Heart right ventricle (tissue), 16 donors: ENCODE measurements at places on chromosomes 4 and X. TPM values are rescaled to one million over a fixed set of nuclear protein-coding genes. Genes with fewer than 3 reads are reported as not detected.

- no peaks in the 10 kb centered on the region for H3K27me3 ChIP-seq
- peaks cover 40% of the 10 kb centered on the region for H3K36me3 ChIP-seq
- no peak overlapping the region for H3K27ac ChIP-seq
These were observed 17.5 kb downstream of the RFC1 start for GRCh38 chr4:39348371-39349315.

The SGMS2 gene
- total RNA-seq = 26.2 TPM

DNA sequence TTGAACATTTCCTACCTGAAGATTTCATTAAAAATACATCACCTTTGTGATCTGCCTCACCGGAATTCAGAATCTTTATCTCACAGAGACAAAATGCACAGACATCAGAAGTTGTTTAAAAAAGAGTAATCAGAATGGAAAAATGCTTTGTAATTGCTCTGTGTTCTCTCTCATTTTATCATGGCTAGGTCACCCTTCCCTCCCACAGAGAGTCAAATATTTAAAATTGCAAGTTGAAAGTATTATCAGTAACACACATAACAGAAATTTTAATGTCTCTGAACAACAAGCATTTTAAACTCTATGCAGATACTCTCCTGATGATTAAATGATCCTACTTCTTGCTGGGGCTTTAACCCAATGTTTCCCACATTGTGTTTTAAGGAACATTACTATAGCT, 362.0 kb downstream of the CBLL2 start:
- H3K36me3 ChIP-seq = no peaks in the 10 kb centered on the region
- H3K27ac ChIP-seq = no peak overlapping the region
- H3K4me3 ChIP-seq = no peak overlapping the region
- H3K27me3 ChIP-seq = no peaks in the 10 kb centered on the region
- H3K4me1 ChIP-seq = no peaks in the 10 kb centered on the region

DNA sequence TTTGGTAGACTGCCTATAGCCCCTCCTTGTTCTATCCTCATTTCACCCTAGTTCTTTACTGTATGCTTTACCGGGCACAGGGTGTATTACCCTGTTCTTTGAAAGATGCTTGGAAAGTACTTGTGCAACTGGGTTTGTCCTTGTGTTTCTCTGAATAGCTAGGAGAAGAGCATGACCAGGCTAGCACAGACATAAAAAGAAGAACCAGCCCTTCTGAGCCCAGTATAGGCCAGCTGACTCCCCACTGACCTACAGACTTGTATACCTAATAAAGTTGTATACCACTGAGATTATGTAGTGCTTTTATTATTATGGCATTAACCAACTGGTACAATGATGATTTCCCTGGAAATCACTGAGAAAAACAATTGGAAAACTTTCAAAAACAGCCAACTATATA, 15.0 kb downstream of the CFI start:
- no peak overlapping the region for H3K27ac ChIP-seq
- DNase-seq = no peak
- H3K36me3 ChIP-seq = no peaks in the 10 kb centered on the region
- H3K27me3 ChIP-seq = no peaks in the 10 kb centered on the region
- no peaks in the 10 kb centered on the region for H3K4me1 ChIP-seq

DNA sequence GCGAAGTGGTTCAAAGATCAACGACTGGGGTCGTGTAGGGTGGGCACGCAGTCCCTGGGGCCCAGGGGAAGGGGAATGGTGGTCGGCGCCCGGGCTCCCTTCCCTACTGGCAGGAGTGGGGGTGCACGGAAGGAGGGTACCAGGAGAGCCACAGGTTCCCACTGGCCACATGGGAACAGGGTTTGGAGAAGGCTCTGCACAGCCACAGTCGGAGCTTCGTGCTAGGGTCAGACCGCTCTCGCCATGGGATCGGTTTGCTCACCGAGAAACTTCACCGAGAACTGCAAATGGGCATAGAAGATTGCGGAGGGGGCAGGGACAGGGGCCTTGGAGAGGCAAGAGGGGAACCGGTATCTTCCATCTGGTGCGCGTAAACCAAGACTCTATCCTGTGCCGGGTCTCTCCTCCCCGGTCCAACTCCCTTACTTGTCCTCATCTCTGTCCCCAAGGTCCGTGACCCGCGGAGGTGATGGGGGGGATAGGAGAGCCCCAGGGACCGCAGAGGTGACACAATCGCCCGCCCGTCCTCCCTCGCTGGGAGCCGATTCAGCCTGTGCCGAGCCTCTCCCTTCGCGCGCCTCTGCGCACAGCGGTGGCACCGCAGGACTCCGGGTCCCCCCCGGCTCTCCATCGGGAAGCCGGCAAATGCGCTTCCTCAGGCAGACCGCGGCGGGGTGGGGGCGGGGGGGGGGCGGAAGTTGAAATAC, 1.0 kb downstream of the SCD5 start:
- no peaks in the 10 kb centered on the region for H3K36me3 ChIP-seq
- peak overlapping the region; percentile 67 for H3K4me3 ChIP-seq
- peaks cover 4% of the 10 kb centered on the region for H3K27me3 ChIP-seq
- peaks cover 23% of the 10 kb centered on the region for H3K4me1 ChIP-seq

DNA sequence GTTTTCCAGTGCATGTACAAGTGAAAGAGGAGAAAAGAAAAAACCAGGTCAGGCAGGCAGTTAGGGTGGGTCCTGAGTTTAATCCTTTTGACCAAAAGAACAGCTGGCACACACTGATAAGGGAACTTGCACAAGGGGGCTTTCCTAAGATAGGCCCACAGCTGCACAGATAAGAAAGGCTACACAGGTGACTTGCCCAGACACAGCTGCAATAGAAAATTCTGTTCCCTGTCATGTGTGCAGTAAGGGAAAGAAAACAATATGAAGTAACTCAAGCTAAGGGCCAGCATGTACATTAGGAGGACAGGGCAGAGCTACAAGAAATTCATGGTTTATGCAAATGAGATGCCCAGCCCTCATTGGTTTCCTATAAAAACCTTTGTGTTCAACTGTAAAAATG, 32.9 kb downstream of the LUZP4 start:
- H3K27me3 ChIP-seq = no peaks in the 10 kb centered on the region
- H3K36me3 ChIP-seq = no peaks in the 10 kb centered on the region
- H3K27ac ChIP-seq = no peak overlapping the region

The SSX4 gene
- not detected for total RNA-seq

The DHX15 gene
- 42.5 TPM for total RNA-seq

DNA sequence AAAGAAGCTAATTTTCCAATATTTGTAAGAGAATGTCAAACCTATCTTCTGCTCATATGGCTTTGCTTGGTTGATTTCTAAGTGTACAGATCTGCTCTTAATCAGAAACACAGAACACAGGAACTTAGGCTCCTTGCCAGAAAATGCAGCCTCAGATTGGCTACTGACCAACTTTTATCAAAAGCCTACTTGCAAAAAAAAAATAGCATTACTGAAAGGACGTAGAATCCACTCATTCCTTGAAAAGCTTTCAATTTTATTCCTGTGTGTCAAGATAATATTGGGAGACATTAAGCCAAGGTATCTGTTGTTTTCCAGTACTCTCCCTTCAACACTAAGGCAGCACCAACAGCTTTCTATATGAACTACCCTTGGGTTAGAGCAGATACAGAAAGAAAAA, 127.6 kb upstream of the INTU start:
- peaks cover 35% of the 10 kb centered on the region for H3K4me1 ChIP-seq
- no peak overlapping the region for H3K27ac ChIP-seq
- H3K4me3 ChIP-seq = no peak overlapping the region
- DNase-seq = no peak
